IPS DF 6.9 (cell line): ENCODE measurements at places on chromosomes 7 and 10.

GRCh38 chr7:31735991-31736982 lies 49.3 kb downstream of the PPP1R17 start:
- DNase-seq: peak; percentile 68

- no peak for DNase-seq
Measured at GRCh38 chr10:27531336-27531847, 27.3 kb downstream of the RAB18 start.

GRCh38 chr10:95447685-95448084 lies 113.5 kb downstream of the SORBS1 start:
- no peak for DNase-seq

DNA sequence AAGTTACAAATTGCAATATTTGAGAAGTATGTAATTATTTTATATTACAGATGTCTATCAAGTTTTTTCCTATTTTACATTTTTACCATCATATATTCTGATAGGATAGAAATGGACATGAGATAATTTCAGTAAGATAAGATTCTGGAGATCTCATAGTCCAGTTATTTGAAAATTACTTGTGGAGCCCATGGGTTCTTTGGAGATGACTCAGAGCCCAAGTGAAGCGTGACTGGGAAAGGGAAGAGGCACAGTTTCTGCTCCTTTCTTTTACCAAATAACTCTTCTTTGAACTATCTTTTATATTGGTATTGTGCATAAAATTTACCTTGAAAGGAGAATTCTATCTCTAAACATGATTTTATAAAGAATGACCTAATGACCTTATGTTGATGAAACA lies 2.4 kb downstream of the CD36 start:
- no peak for DNase-seq

- DNase-seq: no peak
Measured at GRCh38 chr7:141012044-141012685, 2.6 kb downstream of the MRPS33 start.

- no peak for DNase-seq
Measured at GRCh38 chr10:119391440-119392251, 150.9 kb downstream of the RGS10 start.

DNA sequence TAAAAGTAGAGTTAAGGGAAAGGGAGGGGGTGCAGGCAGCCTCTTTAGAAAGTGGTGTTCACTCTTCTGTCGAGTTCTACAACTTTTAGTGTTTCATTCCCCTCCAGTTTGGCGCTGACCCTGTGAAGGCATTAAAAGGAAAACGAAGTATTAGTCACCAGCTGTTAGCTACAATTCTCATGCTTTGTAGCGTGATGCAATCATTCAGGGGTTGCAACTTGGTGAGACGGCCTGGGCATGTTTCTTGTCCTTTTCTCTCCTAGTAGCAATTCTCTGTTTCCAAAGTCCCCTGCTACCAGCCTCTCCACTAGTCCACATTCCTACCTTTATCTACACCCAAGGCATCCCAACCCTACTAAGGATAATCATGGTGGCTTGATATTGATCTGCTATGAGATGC lies 33.7 kb upstream of the DGKI start:
- DNase-seq: no peak

DNA sequence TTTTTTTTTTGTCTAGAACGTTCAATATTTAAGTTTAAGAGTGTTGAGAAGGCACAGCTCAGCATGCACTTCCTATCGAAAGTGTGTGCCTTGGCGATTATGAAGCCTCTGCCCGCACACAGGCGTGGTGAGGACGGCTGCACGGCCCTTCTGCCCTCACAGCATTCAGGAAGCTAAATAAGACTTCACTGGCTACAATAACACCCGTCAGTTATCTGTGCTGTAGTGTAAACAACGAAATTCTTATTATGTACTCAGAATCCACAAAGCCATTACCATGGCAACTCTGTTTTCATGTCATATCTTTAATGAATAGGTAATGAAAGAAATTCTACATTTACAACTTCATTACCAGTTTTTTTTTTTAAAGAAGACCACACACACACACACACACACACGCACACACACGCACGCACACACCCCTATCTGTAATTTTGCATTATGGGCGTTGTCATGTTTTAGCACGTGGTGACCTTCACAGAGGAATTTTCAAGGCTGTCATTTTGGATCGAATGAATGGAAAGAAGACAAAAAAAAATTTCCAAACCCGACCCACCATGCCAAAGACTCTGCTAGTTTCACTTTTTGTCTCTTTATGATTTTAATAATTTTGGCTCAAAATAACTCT lies 254.8 kb upstream of the CTBP2 start:
- DNase-seq: no peak
